ENCODE measurements at places on chromosomes 1 and 21.
A peak's percentile ranks its signal among the peaks of the same experiment; 100 is the strongest.

- no peak for DNase-seq
Measured at GRCh38 chr1:241838897-241839296, 9.1 kb upstream of the EXO1 start.

GRCh38 chr1:92834617-92835016, 2.8 kb downstream of the RPL5 start:
- no peak for DNase-seq

GRCh38 chr1:100862591-100862990, 32.1 kb downstream of the EXTL2 start:
- DNase-seq: no peak

GRCh38 chr1:119790451-119791198, 20.6 kb downstream of the REG4 start:
- no peak for DNase-seq

DNA sequence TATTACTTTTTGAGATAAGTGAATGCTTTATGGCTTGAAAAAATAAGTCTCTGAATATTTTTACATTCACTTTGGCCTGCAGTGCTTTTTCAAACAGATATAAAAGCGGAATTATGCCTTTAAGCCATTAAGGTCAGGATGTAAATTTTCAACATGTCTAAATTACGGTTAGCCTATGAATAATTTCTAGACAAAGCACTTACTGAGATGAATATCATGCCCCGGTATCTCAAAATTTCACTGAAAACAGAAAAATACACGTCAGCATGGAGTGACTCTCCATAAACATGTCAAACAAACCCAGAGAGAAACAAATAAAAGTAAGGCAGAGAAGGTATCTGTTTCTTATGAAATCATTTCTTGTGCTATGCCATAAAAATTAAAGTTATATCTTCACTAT, 853.9 kb downstream of the KCNT2 start:
- no peak for DNase-seq

GRCh38 chr1:9434247-9435152, 104.8 kb upstream of the SLC25A33 start:
- DNase-seq: no peak

GRCh38 chr1:204221271-204221670, 7.5 kb upstream of the GOLT1A start:
- no peak for DNase-seq

- no peak for DNase-seq
Measured at GRCh38 chr1:13478692-13479091, 35.1 kb downstream of the LRRC38 start.

DNA sequence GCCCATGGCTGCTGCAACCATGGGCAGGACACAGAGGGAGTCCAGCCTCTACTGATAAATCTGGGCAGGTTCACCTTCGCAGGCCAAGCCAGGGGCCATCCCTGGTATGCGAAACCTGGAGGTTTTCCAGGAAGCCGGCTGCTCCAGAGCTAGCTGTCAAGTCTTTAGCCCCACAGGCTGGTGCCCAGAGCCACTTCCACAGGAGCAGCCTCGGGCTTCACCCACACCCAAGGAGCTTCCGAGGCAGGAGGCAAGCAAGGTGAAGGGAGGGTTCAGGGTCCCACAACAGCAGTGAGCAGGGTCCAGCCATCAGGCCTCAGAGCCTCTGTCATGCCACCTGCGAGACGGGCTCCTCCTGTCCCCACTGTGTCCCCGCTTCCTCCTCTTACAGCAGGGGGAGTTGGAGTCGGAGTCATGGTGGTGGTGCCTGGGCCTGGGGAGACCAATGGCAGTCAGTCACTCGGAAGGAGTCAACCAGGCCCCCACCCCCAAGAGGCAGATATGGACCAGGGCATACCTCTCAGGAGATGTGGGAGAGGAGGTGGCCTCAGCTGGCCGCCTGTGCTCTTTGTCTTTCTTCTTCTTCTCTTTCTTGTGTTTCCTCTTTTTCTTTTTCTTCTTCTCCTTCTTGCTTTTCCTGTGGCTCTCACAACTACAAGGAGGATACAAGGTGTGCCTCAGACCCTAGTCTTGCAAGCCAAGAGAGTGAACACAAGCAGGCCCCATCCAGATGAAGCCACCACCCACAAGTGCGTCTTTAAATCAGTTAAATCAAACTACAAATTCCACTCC, 2.1 kb downstream of the C1orf35 start:
- no peak for DNase-seq

- DNase-seq: no peak
Measured at GRCh38 chr1:2411801-2412394, 466 bp downstream of the PEX10 start.

DNA sequence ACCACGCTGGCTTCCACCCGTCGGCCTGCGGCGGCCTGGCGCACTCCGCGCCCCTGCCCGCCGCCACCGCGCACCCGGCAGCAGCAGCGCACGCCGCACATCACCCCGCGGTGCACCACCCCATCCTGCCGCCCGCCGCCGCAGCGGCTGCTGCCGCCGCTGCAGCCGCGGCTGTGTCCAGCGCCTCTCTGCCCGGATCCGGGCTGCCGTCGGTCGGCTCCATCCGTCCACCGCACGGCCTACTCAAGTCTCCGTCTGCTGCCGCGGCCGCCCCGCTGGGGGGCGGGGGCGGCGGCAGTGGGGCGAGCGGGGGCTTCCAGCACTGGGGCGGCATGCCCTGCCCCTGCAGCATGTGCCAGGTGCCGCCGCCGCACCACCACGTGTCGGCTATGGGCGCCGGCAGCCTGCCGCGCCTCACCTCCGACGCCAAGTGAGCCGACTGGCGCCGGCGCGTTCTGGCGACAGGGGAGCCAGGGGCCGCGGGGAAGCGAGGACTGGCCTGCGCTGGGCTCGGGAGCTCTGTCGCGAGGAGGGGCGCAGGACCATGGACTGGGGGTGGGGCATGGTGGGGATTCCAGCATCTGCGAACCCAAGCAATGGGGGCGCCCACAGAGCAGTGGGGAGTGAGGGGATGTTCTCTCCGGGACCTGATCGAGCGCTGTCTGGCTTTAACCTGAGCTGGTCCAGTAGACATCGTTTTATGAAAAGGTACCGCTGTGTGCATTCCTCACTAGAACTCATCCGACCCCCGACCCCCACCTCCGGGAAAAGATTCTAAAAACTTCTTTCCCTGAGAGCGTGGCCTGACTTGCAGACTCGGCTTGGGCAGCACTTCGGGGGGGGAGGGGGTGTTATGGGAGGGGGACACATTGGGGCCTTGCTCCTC, 1.9 kb downstream of the OLIG2 start:
- DNase-seq: no peak

GRCh38 chr1:179968994-179969919, 14.6 kb downstream of the CEP350 start:
- no peak for DNase-seq

DNA sequence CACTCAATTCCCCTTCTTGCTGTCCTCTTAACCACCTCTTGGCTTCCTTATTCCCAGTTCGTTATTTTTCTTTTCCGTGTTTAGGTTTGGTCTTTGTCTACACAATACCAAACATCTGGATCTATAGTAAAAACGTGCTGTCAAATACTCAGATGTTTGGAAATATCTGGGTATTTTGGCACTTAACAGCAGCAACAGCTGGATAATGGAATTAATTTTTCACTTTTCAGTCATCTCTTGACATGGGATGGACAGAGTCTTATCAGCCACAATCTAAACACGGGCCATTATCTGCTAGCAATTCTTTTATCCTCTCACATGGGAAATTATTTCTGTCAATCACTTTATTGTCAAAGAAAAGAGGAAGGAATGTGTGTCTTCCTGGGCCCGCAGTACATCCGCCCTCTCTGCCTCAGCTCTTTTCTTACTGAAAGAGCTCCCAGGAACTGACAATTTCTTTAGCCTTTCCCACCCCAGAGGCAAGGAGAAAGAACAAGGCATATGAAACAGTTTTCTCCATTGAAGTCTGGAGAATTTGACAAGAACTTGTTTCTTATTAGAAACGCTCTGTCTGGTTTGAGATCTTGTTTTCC, 13.4 kb downstream of the NHLH2 start:
- DNase-seq: no peak

DNA sequence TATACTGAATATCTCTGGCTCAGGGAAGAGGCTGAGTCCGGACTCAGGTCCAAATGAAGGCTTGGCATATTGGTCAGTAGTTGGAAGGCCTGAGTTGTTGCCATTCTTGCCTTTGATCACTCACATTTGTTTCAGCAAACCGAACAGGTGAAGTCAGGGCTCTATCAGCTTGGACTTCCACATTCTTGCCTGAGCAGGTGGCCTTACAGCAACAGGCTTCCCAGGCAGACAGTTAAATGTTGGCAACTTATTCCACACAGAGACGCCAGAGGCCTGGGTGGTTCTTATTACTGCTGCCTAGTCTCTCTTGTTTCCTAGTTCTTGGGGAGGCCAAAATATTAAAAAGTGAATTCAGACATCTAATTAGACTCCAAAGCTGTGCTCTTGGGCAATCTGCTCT, 36.6 kb downstream of the XCL2 start:
- no peak for DNase-seq

- DNase-seq: no peak
Measured at GRCh38 chr1:154407198-154408091, 2.3 kb downstream of the IL6R start.

DNA sequence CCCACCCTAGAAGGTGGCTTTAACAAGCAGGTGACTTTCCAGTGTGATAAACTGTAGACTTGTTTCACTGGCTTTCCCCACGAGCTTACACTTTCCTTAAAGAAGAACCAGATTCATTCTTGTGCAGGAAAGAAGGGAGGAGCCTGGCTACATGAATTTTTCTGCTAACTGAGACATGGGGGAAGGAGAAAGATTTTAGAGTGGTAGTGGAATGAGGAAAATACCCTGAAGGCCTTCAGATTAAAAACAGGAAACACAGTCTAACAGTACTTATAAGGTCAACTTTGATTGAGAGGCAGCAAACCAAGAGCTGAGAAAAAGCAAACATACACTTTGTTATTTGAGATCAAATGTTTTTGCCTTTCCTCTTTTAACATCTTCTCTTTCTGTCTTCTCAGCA, 640.9 kb upstream of the PLXNA2 start:
- DNase-seq: no peak

DNA sequence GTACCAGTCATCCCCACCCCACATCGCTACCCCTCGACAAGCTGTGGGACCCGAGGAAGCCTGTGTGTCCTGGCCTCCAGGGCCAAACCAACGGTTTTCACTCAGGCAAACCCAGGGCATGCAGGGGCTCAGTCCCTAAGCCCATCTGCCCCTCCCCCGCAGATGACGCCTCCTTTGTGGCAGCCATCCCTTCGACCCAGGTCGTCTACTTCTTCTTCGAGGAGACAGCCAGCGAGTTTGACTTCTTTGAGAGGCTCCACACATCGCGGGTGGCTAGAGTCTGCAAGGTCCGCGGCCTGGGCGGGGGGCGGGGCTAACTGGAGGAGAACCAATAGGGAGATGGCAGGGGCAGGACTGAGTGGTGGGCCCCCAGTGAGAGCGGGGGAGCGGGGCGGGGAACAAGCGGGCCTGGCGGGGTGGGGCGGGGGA, 7.4 kb downstream of the SEMA4A start:
- peak; percentile 70 for DNase-seq

- DNase-seq: no peak
Measured at GRCh38 chr1:237093691-237094090, 51.7 kb downstream of the RYR2 start.

GRCh38 chr1:37471345-37472231, 2.8 kb upstream of the ZC3H12A start:
- DNase-seq: no peak

DNA sequence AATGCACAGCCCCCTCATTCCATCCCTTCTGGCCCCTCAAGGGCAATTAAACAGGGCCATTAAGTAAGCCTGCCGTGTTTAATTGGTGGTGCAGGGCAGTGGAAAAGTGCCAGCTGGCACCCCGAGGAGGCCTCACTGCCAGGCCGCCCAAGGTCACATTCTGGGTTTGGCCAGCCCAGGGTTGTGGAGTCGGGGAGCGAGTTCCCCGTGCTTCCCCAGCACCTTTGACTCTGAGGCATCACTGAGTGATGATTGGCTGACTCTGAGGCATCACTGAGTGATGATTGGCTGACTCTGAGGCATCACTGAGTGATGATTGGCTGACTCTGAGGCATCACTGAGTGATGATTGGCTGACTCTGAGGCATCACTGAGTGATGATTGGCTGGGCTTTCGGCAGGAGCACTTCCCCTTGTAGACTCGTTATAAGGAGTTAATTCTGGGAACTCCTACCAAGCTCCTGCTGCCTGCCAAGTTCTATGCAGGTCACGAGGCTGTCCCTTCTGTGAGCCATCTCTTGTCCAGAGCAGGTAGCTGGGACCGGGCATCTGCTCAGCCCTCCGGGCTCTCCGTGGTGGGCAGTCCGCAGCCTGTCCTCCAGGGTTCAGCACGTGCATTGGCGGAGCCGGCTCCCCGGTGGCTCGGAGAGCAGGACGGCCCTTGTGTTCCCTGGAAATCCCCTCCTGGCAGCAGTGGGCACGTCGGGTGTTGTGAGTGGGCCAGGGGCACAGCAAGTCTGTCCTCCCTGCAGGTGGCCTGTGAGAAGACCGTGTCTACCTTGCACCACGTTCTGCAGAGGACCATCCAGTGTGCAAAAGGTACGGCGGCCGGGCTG, 20.9 kb downstream of the CSTB start:
- no peak for DNase-seq

DNA sequence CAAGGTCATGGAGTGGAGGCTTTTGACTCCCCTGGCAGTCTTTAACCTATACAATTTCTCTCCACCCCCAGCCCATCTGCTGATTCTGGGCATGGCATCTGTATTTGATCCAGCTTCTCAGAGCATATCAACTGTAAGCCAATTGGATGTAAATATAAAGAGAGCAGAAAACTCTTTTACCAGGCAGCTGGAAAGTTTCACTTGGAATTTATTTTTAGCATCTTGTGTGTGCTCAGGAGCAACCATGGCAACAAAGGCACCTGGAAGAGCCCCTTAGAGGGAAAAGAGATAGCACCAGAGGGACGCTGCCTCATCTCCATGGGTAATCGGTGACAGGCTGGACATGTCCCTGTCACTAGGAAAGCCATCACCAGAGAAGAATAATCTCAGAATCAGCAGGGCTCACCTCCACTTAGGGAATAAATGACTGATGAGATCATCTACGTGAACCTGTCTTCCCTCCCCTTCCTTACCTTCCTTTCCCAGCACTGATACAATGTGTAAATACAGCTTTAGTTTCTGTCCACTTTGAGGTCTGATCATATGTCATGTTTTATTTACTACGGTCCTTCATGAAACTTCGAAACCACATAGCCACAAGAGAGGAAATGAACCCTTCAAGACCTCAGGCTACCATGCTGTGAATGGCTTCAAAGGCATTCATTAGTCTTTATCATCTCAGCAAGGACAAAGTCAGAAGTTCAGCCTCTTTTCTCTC, 25.3 kb upstream of the SIPA1L2 start:
- DNase-seq: peak; percentile 1

- no peak for DNase-seq
Measured at GRCh38 chr1:113565621-113566020, 175.3 kb downstream of the MAGI3 start.

DNA sequence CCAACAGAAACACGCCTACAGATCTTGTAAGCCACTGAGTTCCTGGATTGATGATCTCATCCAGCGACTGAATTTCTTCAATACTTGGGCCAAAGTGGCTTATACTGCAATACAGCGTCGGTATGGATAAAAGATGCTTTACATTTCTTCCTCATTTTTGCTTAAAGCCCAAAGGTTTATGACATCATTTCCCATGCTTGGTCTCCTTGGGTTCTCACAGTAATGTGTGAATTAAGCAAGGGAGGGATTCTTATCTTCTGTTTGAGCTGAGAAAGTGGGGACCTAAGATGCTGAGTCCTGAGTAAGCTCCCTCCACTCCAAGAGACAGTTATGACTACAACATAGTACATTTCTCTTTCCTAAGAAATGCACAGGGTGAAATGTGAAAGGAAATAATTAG, 39.5 kb downstream of the LBR start:
- no peak for DNase-seq

- DNase-seq: no peak
Measured at GRCh38 chr1:89575207-89575606, 50.6 kb downstream of the LRRC8B start.

GRCh38 chr1:59292562-59292961, 4.3 kb upstream of the FGGY start:
- DNase-seq: no peak
